CD8-positive, alpha-beta T cell (primary cell): ENCODE measurements at places on chromosomes 2 and 18.

DNA sequence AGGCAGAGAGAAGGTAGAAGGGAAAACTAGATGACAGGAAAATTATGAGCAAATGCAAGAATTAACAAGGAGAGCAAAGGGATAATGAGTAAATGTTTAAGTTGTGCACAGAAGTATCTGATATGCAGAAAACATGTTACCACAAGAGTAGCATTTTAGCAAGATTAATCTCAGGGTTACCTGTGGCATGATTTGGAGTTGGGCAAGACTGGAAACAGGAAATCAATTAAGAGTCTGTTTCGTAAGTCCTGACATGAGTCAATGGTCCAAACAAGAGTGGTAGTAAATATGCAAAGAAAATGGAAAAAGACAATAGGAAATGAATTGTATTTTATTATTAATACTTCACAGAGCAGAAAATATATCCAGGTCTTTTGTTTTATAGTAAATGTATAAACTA is 17.3 kb upstream of the MTX2 start:
- DNase-seq = no peak

- no peak for DNase-seq
These were observed 820.8 kb downstream of the TDRD15 start for GRCh38 chr2:21944536-21944935.

DNA sequence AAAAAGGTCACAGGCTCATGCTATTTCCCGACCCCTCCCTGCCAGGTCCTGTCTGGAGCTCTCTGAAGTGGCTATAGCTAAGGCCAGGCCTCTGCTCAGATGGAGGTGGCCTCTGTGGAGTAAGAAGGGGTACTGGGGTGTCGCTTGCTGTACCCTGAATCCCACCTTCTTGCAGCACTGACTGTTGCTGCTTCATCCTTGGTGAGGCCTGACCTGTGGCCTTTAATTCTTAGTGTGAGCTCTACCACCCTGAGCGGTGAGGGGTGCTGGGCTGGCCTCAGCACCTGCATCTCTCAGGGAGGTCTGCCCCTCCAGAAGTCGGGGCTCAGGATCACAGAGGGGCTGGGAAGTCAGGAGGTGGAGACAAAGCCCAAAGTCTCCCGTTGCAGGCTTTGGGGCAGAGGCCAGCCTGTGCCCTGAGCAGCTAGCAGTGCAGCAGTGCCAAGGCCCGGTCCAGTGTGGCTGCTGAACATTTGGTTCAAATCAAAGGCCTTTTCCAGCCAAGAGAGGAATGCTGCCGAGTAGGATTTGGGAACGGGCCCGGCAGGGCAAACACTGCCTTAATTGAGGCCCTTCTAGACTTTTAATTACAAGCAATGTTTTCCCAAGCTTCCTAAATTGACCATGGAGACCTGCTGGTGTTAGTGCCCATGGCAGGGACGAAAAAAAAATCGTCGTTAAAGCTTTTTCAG is 133.5 kb upstream of the HAAO start:
- DNase-seq = no peak

- no peak for DNase-seq
These were observed 29.9 kb upstream of the MMADHC start for GRCh38 chr2:149617476-149617875.

- DNase-seq = no peak
These were observed 99.0 kb downstream of the CPS1 start for GRCh38 chr2:210655229-210655975.

GRCh38 chr2:6526093-6526824 is 339.4 kb downstream of the CMPK2 start:
- no peak for DNase-seq

- DNase-seq = no peak
These were observed 40.3 kb downstream of the SESTD1 start for GRCh38 chr2:179224361-179224760.
